Caki2 (cell line): ENCODE measurements at places on chromosomes 12 and 14.

GRCh38 chr14:54309615-54310014, 87.2 kb upstream of the CDKN3 start:
- DNase-seq: no peak

GRCh38 chr12:42705863-42706262, 116.3 kb upstream of the PRICKLE1 start:
- no peak for DNase-seq

DNA sequence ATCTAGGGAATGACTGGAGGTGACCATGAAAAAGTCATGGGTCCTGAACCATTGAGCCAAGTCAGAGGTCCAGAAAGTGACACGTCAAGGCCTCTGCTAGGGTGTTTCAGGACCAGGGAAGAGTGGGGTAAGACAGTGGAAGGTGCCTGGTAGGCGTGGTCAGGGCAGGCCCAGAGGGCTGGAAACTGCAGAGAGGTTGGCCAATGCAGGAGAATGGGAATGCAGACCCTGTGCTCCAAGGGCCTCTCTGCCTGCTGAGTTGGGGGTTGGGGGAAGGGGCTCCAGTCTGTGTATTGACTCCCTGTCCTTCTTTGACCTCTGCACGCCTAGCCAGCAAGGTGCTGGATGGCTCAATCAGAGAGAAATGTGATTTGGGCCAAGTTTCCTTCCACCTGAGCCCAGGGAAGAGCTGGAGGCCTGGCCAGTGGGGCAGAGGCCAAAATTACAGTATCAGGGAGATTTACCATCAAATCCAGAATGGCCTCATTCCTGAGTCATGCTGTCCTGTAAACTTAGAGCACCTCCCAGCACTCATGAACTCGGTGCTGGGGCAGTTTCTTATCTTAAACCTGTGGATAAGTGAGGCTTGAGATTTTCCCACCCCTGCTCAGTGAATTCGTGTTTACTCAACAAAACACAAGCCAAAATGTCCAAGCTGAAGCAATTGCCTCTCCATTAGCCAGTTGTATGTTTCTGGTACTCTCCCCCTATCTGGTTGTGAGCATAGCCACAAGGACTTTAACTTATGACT, 24.4 kb downstream of the IRF2BPL start:
- DNase-seq: no peak

DNA sequence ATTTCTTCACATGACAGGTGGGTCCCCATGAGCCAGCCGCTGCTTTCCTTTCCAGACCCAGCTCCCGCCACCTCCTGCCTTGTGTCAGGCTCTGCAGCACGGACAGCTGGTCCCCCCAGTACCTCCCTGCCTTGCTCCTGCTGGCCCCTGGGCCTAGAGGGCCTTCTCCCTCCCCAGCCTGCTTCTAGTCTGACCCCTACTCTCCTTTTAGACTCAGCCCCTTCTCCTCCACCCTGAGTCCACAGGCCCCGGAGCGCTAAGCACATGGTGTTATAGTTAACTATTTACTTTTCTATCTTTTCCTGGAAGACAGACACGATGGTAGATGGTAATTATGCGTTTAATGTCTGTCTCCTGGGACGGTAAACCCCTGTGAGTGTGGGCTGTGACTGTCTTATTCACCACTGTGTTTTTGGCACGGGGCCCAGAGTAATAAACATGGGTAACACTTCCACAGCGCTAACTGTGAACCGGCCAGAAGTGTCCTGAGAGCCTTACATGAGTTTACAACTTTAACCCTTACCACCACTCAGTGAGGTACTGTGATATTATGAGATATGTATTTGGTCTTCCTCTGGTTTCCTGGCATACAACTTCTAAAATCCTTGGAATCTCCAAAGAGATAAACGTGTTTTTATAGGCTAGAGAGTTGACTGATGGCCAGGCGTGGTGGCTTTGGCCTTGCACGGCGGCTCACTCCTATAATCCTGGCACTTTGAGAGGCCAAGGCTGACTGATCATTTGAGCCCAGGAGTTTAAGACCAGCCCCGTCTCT, 41.2 kb downstream of the DGLUCY start:
- DNase-seq: peak; percentile 86

DNA sequence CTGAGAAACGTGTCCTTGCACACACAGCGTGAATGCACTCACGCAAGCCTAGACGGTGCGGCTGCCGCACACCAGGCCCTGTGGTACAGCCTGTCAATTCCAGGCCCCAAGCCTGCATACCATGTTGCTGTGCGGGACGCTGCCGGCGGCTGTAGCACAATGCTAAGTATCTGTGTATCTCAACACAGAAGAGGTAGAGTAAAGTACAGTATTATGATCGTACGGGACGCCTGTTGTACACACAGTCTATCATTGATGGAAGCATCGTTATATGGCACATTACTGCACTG, 45.0 kb downstream of the AMN start:
- no peak for DNase-seq

DNA sequence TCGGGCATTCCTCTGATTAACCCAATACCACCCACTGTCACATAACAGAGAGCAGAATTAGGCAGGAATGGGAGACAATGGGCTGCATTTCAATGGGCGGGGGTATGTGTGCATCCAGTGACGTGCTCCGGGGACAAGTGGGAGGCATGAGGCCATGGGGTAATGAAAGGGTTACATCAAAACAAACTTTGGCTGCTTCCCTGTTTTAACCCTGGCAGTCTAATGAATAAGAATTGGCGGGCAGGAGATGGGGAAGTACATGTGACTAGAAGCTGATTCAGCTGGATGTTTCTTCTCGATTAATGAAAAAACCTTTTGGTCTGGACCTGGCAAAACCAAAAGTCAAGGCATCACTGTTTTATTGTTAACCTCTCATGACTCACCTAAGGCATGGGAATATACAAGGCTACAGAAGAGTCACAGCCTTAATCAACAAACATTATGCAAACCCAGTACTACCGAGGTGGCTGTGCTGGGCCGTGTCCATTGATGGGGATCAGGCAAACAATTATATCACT, 44.2 kb downstream of the SOCS2 start:
- DNase-seq: peak; percentile 70

DNA sequence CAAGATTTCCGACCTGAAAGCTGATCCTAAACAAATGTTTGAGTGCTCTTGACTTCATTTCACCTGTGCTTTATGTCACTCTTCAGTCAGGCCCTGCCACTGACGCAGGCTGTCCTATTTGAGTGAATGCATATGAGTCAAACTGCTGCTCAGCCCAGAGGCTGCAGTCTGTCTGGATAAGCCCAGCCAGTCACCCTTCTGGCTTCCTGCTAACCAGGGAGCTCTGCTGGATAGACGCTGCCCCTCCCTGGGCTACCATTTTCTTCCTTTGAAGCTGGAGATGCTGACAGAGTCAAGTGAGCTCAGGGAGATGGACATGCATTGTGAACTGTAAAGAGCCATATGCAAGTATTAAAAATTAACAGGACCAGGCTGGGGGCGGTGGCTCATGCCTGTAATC, 5.1 kb upstream of the TUNAR start:
- DNase-seq: no peak

GRCh38 chr14:96951511-96951910, 154.3 kb downstream of the VRK1 start:
- no peak for DNase-seq

DNA sequence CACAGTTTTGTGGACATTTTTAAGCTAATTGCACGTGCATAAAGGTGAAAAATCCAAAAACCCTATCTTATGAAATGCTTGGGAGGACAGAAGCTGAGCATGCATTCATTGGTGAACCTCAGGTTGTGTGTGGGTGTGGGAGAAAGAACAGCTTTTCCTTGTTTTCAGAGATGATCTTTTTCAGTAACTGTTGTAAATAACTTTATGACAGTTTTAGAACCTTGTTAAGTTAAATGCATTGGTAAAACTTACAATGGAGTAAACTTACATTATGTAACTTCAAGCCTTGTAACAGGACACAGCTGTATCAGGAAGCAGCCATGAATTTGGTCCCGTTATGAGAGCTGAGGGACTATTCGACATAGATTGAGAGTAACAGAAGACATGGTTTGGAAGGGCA, 587.4 kb downstream of the GALC start:
- no peak for DNase-seq

- DNase-seq: no peak
These were observed 128.0 kb downstream of the BCAT1 start for GRCh38 chr12:24820872-24821271.

DNA sequence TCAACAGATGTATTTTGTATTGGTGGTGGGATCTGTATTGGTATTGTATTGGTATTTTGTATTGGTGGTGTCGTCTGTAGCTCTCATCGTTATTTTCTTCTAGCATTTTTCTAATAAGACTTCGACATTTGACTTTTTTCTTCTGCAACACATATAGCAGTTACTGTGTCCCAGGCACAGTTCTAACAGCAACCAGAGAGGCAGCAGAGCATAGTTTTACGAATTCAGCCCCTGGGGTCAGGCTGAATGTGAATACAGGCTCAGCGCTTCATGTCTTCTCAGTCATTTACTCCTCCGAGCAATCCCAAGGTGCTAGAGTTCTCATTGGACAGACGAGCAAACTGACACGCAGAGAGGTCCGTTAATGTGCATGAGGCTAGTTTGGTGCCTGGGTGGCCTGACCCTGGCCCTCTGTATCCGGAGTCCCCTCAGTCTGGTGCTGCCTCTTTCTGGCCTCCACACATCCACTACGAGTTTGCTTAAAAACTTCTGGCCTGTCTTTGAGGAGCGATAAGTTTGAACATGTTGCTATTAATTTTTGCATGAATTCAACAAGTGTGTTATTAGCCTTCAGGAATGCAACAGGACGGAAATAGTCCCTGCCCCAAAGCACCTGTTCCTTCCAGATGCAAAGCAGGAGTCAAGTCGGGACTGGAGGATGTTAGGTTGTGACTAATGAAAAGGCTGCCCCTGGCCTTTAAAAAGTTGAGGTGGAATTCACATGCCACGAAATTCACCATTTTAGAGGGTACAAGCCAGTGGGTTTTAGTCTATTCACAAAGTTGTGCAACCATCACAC, 87.0 kb downstream of the GLT1D1 start:
- DNase-seq: peak; percentile 6

GRCh38 chr14:58362798-58363412, 32.8 kb upstream of the TOMM20L start:
- DNase-seq: peak; percentile 22

- DNase-seq: no peak
These were observed 1206.5 kb upstream of the FLRT2 start for GRCh38 chr14:84323450-84323849.

DNA sequence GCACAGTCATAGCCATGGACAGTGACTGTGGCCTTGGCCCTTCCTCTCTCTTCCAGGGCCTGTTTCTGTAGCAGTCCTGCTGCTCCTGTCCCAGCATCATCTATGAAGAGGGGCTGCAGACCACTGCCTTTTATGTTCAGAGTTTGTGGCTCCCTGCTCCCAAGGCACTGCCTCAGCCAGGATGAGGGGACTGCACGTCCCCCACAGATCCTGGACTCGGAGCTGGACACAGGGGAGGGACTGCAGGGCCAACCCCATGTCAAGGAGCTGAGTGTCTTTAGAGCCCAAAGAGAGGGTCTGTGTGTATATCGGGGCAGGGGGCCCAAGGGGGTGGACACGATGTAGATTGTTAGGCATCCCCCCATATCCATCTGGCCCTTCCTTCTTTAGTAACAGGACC, 60.6 kb upstream of the DIO3 start:
- no peak for DNase-seq

DNA sequence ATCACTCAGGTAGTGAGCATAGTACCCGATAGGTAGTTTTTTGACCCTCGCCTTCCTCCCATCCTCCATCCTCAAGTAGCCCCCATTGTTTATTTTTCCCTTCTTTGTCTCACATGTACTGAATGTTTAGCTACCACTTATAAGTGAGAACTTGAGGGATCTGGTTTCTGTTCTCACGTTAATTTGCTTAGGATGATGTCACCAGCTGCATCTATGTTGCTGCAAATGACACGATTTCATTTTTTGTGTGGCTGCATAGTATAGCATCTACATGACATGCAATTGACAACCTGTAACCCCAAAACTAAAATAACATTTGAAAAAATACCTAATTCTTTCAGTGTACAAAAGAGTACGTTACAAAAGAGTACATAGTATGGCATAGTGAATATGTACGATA, 254.0 kb upstream of the NOVA1 start:
- no peak for DNase-seq

DNA sequence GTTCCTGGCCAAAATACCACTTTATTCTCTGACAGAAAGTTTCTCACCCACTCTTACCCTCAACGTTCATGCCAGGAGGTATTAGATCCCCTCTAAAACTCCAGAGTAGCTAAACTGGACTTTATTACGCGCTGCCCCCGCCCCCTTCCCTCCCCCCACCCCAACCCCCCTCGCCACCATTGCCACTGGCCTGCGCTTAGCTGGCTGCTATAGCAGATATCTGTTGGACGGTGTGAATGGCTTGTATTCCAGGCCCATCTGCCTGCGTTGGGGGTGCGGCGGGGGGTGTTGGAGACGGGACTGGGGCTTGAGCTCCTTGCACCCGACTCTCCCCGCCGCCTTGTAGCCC, 564 bp upstream of the THTPA start:
- no peak for DNase-seq

- DNase-seq: no peak
These were observed 5.7 kb upstream of the POP5 start for GRCh38 chr12:120586860-120587259.

- no peak for DNase-seq
These were observed 22.4 kb upstream of the EIF2B2 start for GRCh38 chr14:74980398-74980730.

GRCh38 chr12:132329036-132329719, at the start of gene GALNT9:
TSS of gene GALNT9 (minus strand) at chr12:132329589. CDS start at chr12:132329203, 386 bp downstream.
- peak; percentile 19 for DNase-seq

DNA sequence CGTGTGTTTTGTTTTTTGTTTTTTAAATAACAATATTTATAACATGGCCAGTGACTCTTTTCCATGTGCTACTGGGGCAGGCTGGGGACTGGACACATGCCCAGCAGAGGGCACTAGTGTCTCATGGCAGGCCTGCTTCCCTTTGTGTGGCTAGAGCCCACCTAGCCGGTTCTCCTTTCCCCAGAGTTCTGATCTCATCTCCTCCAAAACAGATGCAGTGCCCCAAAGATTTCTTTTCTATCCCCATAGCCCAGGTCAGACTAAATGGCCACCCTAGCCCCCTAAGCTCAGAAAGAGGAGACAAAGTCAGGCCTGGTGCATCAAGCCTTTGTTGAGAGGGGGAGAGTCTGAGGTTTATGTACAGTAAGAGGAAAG, 21.2 kb downstream of the PRPF40B start:
- peak; percentile 52 for DNase-seq

- peak; percentile 41 for DNase-seq
These were observed 53.8 kb upstream of the CCDC196 start for GRCh38 chr14:66432334-66432733.
